RKO (cell line): ENCODE measurements at places on chromosomes 16 and 17.

- no peak for DNase-seq
Measured at GRCh38 chr17:45162025-45162687, 481 bp downstream of the HEXIM2 start.

- no peak for DNase-seq
Measured at GRCh38 chr16:1153480-1154160, 714 bp downstream of the CACNA1H start.

DNA sequence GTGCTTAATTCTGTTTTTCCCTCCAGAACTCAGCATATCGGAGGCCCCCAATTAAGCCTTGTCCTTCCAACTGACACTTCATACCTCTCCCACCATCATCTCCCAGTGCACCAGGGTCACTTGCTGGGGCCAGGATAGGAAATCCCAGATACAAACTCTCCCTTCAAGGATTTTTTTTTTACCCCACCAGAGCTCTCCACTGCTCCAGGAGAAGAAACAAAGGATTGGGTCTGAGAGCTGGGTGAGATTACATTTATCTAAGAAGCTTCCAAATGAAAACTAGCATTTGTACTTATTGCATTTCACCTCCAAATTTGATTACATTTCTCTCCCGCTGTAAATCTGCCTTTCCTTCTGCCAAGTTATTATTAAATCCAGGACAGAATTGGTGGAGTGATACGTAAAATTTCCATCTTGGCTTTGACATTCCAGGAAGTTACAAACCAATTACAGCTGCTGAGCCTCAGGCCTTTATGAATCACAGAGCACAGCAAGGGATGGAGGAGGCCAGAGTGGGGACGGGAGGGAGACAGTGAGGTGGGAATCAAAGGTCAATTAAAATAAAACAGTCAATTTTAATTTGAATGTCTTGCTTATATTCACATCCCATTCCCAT, 123.5 kb downstream of the USP31 start:
- no peak for DNase-seq

- DNase-seq = no peak
Measured at GRCh38 chr17:60345233-60345632, 46.7 kb downstream of the USP32 start.

DNA sequence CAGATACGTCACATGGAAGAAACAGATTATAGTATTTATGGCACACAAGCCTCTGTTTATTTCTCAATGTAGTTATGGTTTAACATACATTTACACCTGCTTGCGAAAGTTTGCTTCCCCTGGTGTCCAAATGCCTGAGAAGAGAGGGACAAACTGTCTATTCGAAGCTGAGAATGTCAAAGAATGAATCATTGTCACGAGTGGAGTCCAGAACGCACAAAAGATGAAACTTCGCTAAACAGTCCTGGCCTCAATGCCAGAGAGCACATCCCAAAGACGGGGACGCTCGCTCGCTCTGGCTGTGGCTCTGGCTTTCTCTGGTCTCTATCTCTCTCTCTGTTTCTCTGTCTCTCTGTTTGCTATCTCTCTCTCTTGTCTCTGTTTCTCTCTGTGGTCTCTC, 298.8 kb downstream of the FOXL1 start:
- no peak for DNase-seq

GRCh38 chr16:8107296-8107695, 483.0 kb downstream of the TMEM114 start:
- no peak for DNase-seq

DNA sequence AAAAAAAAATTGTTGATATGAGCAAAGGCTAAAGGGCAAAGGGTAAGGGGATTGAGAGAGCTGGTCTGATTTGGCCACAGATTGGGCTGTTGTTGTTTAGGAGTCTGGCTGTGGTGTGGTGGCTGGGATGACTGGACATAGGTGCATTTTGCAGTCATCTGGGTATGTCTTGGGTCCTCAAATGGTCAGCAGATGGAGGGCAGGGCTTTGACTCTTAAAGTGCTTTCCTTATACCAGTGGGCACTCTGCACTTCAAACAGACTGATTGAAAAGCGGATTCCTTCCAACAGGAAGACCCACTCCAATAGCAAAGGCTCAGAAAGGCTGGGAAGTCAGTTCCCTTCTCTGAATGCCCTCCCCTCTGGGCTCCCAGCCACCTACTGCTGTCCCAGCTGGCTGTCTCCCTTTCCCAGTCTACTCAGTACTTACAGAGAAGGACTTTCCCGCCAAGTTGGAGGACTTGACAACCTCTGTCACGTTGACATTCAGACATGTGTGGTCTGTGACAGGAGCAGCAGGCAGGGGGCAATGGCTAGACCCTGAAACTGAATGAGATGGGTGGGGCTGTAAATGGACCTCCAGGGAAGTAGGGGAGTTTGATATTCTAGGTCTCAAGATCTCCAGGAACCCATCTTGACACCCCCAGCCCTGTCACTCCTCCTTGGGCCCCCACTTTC, 19.6 kb upstream of the MFSD6L start:
- DNase-seq = no peak

- DNase-seq = no peak
Measured at GRCh38 chr16:31331141-31331764, 23.7 kb upstream of the ITGAX start.

GRCh38 chr16:83956336-83957289, 3.6 kb downstream of the OSGIN1 start:
- peak; percentile 85 for DNase-seq

DNA sequence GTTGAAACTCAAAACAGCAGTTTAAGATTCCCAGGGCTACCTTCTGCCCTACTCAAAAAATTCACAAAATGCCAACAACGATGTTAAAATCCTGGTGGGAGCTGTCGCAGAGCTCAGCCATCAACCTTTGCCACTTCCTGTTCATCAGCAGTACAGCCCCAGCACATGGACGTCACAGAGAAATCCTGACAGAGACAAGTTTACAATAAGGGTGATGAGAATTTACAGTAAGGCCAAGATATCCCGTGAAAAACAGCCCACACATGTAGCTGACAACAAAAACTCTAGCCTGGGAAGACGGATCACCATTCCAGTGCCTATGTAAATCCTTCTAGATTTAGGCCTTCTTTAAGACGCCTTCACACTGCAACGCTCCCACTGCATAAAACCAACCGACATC, 18.8 kb downstream of the USP22 start:
- DNase-seq = no peak

DNA sequence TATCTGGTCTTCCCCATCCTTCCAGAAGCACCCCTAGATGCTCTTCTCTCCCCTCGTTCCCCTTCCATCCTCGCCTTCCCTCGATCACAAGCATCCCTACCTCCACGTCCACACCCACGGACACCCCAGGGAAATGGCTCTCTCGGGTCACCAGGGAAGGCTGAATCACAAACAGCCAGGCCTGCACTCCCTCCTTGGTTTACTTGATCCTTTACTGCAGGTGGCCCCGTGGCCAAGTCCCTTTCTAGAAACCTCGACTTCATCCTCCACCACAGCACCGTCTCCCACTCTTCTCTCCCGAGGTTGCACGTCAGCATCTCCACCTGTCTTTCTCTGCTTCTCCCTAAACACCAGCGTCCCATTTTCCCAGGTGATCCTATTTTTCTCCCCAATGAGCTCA, 6.5 kb upstream of the RBFOX3 start:
- DNase-seq = no peak

GRCh38 chr17:78781893-78782304, at the start of gene CYTH1:
Gene CYTH1, minus strand, starts transcription at chr17:78782273. Its CDS starts 50 bp downstream, at chr17:78782223.
- no peak for DNase-seq

- peak; percentile 16 for DNase-seq
Measured at GRCh38 chr17:15398736-15399331, 57.4 kb upstream of the TEKT3 start.

DNA sequence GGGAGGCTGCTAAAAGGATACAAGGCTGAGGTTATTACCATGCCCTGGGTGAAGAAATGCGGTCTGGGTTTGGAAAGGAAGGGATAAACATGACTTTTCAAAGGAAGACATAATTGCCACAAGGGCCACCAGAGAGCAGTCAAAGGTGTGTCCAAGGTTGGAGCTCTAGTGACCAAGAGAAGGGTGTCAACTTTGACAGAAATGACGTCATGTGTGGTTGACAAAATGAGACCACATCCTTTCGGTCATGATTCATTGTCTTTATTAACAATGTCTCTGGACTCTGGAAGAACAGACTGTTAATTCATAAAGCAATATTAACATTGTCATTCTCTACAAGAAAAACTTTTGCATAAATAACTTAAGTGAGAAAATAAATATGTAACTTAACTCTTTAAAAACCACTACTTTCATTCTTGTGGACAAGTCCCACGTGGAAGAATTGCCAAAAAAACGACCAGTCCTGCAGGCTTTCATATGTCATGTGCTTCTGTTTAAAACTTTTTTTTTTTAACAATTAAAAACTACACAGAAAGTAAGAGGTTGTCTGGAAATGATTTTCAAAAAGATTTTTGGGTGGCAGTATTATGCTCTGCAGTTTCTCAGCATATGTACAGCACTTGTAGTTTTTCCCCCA, 5.0 kb downstream of the SOST start:
- DNase-seq = peak; percentile 37

- DNase-seq = no peak
Measured at GRCh38 chr17:63270610-63271009, 175.5 kb downstream of the CYB561 start.
